HL-60 (cell line): ENCODE measurements at places on chromosomes 6 and 20.

GRCh38 chr6:96528193-96528592 is 6.6 kb downstream of the UFL1 start:
- no peak for DNase-seq

GRCh38 chr20:57048027-57048869 is 218.2 kb downstream of the BMP7 start:
- peak; percentile 2 for DNase-seq

DNA sequence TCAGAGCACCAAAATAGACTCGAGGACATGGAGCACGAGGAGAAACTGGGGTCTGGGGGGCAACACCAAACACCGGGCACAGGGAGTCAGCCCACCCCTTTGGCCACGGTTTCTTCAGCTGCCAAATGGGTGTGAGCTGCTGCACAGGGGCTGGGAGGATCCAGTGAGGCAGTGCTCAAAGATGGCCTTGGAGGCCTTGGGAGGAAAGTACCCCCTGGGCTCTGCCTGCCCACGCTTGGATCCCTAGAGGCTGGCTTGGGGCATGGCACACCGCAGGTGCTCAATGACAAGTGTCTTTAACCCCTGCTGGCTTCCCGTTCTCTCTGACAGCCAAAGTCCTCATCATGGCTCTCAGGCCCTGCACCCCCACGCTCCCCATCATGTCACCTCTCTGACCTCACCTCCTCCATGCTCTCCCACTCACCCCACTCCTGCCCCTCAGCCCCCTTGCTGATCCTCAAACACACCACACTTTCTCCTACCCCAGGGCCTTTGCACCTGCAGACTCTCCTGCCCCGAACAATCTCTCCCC is 190.3 kb downstream of the ANKRD60 start:
- no peak for DNase-seq

GRCh38 chr20:63258781-63259180 is 4.5 kb upstream of the NKAIN4 start:
- no peak for DNase-seq

DNA sequence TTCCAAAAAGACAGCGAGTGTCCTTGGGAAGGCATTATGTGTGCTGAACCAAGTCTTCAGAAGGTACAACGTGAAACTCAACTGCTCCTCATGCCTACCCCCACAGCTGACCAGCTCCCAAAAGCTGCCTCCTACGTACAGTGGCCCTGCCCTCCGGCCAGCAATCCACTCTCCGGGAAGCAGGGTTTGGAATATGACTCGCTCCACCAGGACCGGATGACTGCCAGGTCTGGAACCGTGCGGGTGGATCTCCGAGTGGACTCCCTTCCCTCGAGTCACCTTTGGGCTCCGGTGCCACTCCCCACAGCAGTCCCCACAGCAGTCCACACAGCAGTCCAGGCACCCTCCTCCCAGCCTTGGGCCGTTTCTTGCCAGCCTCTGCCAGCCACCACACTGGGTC is 4.3 kb downstream of the ZBTB46 start:
- no peak for DNase-seq

DNA sequence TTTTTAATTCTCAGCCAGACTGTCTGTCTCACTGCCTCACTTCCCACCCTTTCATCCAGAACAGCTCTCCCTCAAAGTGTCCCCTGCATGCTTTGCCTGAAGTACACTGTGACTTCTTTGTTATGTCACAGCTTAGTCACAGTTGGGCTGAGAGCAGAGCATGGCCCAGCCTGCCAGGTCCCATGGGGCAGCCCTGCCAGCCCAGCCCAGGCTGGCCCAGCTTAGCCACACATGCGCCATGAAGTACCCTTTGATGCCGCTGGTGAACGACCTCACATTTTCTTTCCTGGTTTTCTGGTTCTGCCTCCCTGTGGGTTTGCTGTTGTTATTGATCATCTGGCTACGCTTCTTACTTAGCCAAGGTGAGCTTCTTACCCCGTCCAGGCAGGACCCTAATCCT is at the start of gene ADIG:
ADIG (plus strand) TSS at position 185 of the 400 bp plus-strand sequence; CDS start at position 239, 54 bp downstream.
- DNase-seq = no peak

GRCh38 chr6:133817460-133818047 is 71.4 kb upstream of the TCF21 start:
- peak; percentile 14 for DNase-seq

- DNase-seq = no peak
These were observed 25.1 kb upstream of the AVP start for GRCh38 chr20:3109350-3110302.

DNA sequence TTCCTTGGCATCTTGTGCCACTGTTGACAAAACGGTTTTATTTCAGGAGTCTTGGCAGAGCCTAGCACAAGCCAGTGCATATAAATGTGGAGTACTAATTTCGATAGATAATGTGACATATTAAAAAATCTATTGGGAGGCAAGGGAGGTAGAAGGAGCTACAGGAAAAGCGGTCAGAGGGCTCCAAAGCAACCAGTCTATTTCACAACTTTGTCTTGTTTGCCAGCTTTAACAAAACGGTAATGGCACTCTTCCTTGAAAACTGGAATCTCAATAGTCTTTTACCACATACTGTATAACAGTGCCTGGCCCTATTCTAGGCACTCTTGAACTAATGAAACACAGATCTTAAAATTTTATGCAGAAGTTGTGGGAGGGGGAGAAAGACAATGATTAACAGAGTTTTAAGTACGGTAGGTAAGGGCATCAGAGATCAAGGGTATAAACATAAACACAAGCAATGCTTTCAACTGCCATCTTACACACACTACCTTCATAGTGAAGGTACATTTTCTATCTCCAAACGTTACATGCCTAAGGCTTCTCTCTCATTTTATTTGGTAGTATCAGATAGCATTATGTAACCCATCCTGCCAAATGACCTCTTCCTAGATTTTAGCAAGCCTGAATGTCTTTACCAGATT is 33.5 kb upstream of the SYNCRIP start:
- peak; percentile 61 for DNase-seq

- DNase-seq = no peak
These were observed 286.6 kb downstream of the TENT5A start for GRCh38 chr6:81465859-81466258.

- DNase-seq = no peak
These were observed at the start of gene FNDC1 for GRCh38 chr6:159169193-159169555. Gene FNDC1, plus strand, starts transcription at chr6:159169400. Its CDS starts 197 bp downstream, at chr6:159169597.

GRCh38 chr6:4957521-4958231 is 46.2 kb downstream of the RPP40 start:
- DNase-seq = no peak

DNA sequence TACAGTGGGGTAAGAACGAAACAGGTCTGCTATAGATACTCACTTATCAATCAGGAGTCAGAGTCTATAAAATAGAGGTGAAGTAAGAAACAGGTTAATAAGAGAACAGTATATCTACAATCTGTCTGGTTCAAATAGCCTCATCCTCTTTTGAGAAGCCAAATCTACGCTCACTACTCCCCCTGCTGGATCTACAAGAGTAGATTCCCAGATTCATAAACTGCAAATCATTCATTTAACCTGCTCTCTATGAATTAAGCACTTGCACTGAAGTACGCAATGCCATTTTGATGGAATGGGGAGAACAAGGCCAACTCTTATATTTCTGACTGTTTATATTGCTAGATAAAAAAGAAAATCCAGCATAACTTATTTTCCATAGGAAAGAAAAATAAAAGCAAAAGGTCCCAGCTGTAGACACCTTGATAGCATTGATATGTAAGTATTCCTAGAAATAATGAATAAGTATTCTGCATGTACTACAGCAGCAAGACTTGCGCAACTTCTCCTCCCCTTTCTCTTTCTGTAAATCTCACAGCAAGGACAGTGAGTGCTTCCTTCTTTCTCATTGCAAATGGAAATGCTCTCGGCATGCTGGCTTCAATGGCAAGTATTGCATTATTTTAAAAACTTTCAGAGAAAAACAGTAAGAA is 92.3 kb downstream of the RFX6 start:
- peak; percentile 41 for DNase-seq

- no peak for DNase-seq
These were observed 69.0 kb downstream of the AFG1L start for GRCh38 chr6:108363889-108364313.

GRCh38 chr6:53792973-53793317 is 1.9 kb upstream of the LRRC1 start:
- no peak for DNase-seq
